Stimulated activated naive B cell treated with anti-CD40 and anti-IgM and Interleukin-4, amounts not matched to agents 10 μg/mL and 1 μg/mL and 100 μg/mL, for 72 hours (primary cell): ENCODE measurements at places on chromosomes 3 and 15.

DNA sequence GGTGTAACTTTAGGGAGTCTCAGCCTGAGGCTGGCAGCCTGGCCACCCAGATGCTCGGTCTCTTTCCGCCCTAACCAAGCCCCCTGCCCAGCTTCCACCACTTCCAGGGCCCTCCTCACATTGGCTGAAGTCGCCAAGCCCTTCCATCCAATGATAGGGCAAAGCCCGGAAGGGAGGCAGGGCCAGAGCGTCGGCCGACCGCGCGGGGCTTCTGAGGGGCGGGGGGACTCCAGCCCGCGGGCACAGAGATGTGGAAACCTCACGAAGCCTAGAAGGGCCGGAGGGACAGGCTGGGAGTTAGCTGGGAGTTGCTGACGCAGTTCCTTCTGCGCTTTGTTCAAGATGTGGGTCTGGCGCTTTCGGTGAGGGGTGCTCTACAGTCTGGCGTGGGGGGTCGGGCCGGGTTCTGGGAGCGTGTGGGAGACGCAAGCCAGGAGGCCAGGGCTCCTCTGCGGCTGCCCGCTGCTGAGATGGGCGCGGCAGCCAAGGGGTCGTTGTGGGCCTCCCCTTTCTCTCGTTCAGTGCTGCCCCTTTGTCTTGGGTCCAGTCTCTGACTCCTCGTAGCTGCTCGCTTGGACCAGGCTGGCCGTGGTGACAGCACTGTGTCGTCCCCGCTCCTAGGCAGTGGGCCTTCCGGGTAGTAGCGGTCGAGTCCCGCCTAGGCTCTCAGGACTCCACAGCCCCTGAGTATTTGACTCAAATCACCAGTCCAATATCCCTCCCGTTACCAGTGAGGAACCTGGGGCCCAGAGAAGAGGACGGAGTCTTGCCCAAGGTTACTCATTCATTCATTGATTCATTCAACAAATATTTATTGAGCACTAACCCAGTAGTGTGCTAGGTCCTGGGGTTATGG, at the start of gene ZNF660:
Gene ZNF660 (plus strand): TSS at position 319 of the 856 bp plus-strand sequence. CDS start 9,230 bp downstream, outside the sequence.
- peak; percentile 48 for DNase-seq

DNA sequence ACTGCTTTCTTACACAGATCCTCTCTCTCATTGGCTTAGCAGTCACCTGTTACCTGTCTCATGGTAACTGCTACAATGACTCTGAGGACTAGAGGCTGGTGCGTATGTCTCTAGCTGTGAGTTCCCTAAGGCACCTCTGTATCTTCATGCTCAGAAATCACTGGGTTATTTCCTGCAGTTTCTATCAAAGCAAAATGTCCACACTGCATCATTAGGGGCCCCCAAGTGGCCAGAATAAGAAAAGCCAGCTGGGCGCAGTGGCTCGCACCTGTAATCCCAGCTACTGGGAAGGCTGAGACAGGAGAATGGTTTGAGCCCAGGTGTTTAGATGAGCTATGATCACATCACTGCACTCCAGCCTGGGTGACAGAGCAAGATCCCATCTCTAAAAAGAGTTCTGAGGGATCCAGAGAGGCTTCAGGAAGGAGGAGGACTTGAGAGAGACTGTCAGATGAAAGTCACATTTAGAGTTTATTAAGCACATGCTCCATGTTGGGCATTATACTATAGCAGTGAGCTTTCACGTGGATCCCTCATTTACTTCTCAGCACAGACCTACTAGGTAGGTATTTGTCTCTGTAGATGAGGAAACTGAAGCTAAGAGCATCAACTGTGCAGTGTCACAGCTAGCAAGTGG, 2.3 kb upstream of the VPS18 start:
- no peak for DNase-seq

DNA sequence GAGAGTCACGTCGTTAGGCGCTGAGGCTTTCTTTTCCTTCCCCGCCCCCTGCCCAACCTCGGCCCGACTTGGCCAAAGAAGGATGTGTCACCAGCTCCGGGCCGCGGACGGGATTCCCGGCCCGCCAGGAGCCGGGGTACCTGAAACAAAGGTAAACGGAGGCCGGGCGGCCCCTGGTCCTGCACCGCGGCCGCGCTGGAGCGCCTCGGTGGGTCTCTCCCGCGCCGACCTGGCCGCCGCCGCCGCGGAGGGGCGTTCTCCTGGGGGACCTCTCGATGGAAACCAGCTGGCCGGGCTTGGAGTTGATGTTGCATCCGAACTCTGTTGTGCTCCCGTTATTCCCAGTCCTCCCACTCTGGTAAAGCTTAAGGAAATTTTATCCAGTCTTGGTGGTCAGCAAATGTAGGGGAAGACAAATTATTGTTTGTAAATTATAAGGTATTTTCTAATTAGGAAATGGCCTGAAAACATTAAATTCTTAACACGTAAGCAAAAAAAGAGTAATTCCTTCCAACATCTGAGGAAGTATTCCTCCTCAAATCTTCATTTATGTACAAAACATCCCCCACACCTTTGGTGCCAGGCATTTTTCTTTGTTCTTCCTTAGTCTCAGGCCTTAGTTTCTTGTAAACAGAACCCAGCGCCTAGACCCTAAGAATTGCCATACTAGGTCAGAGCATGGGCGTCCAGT, 888 bp downstream of the PPP2R3A start:
- no peak for DNase-seq

- DNase-seq = no peak
Observed at GRCh38 chr3:85571835-85572234, 613.0 kb downstream of the CADM2 start.

DNA sequence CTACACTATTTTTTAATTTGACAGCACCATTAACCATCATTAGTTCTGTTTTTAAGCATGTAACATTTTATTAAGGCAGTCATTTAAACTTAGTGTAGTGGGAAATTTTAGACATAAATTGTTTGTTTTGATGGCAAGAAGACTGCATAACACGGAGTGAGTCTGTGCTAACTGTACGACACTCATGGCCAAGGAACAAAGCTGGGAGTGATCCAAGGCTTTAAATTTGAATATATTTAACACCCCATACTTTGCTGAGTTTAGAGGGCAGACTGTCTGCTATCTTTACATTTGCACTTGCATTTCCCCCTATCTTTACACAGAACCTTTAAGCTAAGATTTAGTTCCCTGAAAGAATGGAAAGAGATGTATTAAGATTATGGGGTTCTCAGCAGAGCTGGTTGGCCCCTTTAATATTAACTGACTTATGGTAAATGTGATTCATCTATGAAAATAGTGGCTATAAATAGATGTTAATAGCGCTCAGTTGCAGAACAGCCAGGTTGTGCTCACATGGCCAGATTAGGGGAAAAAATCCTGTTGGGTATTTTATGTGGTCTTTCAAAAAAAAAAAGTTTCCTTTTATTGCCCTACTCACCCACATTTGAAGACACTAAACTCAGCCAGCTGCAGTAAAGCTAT, 120.7 kb downstream of the CMSS1 start:
- DNase-seq = no peak

- no peak for DNase-seq
Observed at GRCh38 chr15:66359740-66360139, 3.3 kb upstream of the TIPIN start.

GRCh38 chr3:125213364-125213755, 812 bp upstream of the SLC12A8 start:
- DNase-seq = no peak

GRCh38 chr3:50388016-50388719, 28.8 kb upstream of the TMEM115 start:
- no peak for DNase-seq

DNA sequence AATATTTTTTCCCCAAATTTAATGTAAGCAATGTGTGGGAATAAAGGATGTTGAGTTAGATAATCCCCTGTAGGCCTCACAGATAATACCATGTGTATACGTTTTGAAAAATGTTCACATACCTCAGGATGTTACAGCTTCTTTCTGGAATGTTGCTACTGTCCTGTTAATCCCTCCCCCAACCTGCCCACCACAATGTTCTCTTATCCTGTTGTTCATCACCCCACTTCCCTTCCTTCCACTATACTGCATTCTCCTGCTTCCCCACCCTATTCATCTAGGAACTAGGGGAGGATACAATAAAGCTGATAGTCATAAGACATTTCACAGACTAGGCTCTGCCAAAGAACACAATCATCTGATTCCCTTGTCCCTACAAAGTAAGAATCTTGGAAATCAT, 92.1 kb downstream of the IGF2BP2 start:
- no peak for DNase-seq

- no peak for DNase-seq
Observed at GRCh38 chr3:184255291-184256039, 5.9 kb downstream of the CAMK2N2 start.

- no peak for DNase-seq
Observed at GRCh38 chr3:167575000-167575600, 78.6 kb downstream of the WDR49 start.

DNA sequence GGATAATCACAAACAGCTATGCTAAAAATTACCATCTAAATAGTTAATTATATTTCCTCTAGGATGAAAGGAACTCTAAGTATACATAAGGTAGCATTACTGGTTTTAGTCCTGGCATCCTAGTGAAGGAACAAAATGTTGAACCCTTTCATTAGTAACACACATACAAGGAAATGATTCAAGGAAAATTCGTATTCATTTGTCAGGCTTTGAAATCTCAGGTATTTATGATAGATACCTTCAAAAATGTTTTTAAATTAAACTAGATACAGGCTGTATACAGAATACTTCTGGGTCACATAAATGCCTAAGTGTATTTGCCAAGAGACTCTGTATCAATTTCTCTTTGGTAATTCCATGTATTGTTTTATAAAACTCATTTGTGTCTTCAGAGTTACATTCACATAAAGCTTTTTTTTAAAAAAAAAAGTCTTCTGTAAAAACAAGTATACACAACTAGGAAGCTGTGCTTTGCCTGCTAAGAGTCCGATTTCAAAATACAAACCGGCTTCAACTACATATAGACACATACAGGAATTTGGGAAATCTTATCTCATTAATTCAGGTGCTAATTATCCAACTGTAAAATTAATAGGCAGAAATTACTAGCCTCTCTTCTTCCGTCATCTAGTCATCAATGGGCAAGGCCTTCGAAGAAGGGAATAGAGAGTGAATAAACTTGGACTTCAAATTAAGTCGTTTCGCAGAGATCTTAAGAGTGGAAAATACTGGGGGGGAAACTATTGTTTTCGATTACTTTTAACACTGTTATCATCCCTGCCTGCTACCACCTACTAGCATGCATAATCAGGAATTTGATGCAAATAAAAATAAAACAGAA, 1.3 kb downstream of the SECISBP2L start:
- DNase-seq = no peak

DNA sequence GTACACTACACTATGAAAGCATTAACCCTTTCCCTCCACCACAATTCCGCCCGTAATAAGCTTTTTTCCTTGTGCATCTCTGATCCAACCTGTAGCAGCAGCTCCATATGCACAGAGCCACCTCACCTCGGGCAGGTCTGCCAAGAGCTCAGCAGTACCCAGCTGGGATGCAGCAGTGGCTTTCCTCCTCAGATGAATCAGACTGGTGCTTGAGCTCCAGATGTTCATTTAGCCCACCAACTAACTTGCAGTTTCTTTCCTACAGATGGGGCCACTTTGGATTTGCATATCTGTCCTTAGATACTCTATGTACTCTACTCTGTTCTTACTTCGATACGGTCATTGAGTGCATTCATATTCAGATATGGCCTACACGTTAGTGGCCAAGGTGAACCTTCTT, 14.8 kb upstream of the FSIP1 start:
- no peak for DNase-seq

- DNase-seq = no peak
Observed at GRCh38 chr3:18732474-18732873, 307.3 kb upstream of the SATB1 start.

DNA sequence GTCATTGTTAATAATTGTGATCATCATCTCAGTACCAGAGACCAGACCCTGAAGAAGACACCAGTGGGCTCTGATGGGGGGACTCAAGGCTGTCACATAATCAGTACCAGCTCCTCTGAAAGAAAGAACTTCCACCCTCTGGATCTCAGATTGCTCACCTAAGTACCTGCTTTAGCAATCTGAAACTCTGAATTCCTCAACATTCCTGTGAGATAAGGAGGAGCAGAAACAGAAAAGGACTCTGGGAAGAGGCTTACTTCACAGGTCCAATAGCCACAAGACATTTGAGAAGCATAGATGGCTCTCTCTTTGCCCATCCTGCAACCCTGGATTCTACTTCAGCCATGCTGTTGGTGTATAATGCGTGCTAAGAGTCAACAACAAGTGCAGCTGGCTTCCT, 44.0 kb upstream of the OXTR start:
- no peak for DNase-seq

- DNase-seq = no peak
Observed at GRCh38 chr15:36175741-36176291, 403.6 kb upstream of the CDIN1 start.
